ENCODE measurements at places on chromosomes 11 and 22.

DNA sequence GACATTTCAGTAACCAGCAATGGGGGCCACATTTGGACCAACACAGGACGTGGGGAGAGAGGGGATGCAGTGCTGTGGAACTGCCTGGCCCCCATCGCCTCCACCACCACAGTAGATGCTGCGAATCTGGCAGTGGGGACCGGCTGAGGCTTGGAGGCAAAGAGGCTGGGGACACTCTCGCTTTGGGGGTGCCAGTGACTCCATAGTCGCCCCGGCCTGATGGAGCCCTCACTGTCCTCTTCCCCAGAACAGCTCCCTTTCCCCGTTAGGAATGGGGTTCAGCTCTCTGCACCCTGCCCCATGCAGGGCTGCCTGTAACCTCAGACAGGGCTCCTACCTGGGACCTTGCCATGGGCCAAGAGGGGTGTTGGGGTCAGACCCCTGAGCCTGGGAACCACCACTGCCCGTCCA, 1.8 kb upstream of the MUC2 start:
- no peak for DNase-seq

GRCh38 chr11:108221371-108221770, 1.1 kb downstream of the NPAT start:
- DNase-seq: peak; percentile 29

- DNase-seq: peak; percentile 86
These were observed 2.4 kb downstream of the UCP2 start for GRCh38 chr11:73980001-73980961.

DNA sequence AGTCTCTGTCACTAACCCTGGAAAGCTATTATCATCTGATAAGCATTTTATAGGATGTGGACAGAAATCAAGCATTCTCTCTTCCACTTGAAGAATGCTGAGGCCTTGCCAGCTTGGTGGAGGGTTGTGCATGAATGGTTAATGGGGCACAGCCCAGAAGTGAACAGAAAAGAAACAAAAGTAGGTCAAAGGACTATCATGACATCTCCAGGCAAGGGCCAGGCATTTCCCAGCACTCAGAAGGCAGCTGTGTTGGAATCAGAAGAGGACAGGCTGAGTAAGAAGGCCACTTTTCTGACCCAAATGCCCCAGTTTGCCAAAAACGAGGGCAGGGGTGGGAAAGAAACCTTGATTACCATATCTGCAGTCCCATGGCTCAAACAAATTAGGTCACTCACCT, 12.4 kb downstream of the TENM4 start:
- DNase-seq: no peak

- DNase-seq: no peak
These were observed 12.5 kb upstream of the EXPH5 start for GRCh38 chr11:108606070-108606469.

DNA sequence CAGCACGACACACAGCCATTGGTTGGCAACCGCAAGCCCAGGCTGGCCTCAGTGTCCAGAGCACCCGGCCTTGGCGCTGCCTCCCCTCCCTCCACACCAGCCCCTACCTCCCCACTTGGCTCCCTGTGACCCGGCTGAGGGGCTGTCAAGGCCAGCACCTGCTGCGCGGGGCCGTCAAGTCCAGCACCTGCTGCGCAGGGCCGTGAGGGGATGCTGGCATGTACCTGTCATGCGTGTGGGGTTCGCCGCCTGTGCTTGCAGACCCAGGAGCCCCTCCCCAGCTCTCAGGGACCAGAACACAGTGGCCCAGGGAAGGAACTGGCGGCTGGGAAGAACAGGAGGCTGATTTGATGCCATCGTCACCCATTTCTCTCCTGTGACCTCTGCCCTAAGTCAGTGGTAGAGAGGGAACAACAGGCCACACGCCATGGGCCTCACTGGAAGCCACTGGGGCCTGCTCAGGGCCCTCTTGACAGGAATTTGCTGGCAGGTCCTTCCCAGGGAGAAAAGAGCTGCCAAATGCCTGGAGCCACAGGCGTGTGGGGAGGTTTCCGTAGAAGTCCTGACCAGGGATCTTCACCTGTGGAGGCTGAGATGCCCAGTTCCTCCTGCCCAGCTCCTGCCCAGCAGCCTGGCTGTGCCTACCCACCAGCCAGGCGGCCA, 37.6 kb downstream of the TBX1 start:
- DNase-seq: no peak

- peak; percentile 88 for DNase-seq
These were observed 111.2 kb downstream of the MRTFA start for GRCh38 chr22:40525250-40525884.

GRCh38 chr11:64044730-64045393, 9.1 kb downstream of the FLRT1 start:
- peak; percentile 27 for DNase-seq

- DNase-seq: no peak
These were observed 321.8 kb downstream of the TBC1D22A start for GRCh38 chr22:47084226-47084625.

- no peak for DNase-seq
These were observed 34.8 kb upstream of the PRODH start for GRCh38 chr22:18970948-18971315.

- no peak for DNase-seq
These were observed 488.7 kb downstream of the TBC1D22A start for GRCh38 chr22:47250995-47251765.

DNA sequence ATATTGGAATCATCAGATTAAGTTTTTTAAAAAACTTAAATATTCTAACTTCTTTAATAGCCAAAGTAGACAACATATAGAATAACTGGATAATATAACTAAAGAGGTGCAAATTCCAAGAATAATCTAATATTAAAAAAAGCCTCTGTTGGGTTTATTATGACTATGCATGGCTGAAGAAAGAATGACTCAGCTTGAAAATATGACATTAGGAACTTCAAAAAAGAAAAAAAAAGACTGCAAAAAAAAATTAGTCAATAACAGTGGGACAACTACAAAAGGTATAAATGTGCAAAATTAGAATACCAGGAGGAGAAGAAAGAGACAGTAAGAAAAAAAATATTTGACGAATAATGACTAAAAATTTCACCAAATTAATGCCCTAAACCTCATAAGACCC, 1178.0 kb downstream of the JRKL start:
- DNase-seq: no peak

DNA sequence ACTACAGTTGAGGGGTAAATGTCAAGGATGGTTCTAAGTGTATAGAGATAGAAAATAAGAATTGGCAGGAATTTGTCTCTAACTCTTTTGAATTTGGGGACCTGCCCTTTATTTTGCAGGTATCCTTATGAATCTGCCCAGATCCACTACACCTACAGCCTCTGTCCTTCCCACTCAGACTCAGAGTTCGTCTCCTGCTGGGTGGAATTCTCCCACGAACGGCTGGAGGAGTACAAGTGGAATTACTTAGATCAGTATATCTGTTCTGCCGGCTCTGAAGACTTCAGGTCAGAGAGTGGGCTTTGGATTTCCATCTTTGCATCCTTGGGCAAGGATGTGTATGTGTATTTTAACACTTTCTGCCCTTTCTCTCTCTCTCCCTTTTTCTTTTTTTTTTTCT, 89.7 kb downstream of the DEPDC5 start:
- DNase-seq: no peak

DNA sequence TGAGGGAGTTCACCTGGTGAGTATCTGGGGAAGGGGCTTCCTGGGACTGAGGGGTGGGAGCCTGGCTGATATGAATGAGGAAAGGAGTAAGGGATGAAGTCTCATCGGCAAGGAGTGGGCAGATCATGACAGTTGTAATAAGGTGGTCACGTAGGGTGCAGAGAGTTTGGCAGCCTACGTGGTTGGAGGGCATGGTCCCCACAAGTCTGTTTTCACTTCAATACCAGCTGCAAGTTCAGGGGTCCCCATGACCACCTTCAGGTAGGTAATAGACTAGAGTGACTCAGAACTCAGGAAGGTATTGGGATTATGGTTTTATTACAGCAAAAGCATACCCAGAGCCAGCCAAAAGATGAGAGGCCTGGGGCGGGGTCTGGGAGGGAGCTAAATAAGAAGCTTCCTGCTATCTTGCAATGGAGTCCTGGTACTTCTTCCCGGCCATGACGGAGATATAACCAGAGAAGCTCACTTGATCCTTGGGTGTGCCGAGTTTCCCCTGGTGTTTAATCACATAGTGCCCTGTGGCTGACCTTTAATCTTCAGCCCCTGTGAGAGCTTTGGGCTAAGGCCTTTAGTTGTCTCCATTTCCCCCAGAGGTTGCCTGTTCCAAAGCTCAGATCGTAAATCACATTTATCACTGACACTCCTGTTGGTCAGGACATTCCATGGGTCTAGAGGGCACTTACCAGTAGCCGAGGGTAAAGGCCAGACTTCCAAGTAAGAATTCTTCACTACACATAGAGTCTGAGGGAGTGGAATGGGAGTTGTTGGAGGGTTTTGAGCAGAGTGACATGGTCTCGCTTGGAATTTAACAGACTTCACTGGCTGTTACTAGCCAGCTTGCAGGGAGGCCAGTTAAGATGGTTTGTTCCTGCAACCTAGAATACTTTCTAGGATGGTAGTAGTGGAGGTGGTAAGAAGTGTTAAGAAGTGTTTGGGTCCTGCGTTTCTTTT, 9.1 kb downstream of the SLC3A2 start:
- peak; percentile 47 for DNase-seq

GRCh38 chr11:87849216-87849615, 326.0 kb downstream of the RAB38 start:
- no peak for DNase-seq

GRCh38 chr11:117431436-117431835, 103.8 kb downstream of the CEP164 start:
- DNase-seq: no peak

DNA sequence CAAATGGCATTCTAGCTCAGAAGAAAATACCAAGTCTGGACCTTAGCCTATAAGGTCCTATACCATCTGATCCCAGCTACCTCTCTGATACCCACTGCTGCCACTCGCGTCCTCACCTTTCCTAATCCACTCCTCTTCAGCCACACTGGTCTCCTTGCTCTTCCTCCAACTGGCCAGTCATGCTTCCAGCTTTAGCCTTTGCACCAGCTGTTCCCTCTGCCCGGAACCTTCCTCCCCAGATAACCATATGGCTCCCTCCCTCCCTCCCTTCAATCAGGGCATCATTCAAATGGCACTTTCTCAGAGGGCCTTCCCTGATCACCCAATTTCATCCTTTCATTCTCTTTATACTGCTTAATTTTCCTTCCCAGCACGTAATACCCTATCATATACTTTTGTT, 67.9 kb downstream of the KCNC1 start:
- no peak for DNase-seq

DNA sequence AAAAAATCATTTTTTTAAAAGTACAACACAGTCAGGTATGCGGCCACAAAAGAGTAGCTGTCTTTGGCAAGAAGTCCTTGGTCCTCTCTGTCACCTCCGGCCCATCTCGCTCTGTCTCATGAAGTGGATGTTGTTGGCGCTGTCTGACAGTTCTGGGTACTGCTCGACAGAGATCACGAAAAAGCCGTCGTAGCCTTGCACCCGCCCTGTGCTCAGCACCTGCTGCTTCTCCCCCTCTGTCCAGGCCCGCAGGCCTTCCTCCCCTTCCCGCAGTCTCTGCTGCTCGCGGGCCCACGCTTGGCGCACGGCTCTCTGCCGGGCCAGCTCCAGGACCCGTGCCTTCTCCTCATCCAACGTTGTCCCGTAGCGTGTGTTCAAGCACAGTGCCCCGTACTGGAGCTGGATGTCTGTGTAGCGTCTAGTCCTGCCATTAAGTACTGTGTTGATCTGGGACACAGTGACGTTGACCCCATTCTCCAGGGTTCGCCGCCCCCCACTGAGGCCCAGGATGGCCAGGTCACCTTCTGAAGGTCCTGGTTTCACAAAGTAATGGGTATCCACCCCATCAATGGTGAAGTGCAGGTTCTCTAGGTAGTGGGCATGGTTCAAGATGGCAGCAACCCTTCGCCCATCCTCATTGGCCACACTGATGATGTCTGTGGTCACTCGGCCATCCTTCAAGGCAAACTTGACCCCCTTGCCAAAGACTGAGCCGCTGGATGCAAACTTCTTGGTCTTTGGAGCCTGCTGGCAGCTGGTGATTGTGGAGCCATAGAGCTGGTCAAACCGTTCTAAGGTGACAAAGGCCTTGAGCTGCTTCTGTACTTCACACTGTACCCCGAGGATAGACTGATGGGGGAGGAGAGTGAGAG, 83.5 kb upstream of the NARS2 start:
- no peak for DNase-seq

- DNase-seq: no peak
These were observed 2.3 kb downstream of the MYEOV start for GRCh38 chr11:69295995-69296889.

DNA sequence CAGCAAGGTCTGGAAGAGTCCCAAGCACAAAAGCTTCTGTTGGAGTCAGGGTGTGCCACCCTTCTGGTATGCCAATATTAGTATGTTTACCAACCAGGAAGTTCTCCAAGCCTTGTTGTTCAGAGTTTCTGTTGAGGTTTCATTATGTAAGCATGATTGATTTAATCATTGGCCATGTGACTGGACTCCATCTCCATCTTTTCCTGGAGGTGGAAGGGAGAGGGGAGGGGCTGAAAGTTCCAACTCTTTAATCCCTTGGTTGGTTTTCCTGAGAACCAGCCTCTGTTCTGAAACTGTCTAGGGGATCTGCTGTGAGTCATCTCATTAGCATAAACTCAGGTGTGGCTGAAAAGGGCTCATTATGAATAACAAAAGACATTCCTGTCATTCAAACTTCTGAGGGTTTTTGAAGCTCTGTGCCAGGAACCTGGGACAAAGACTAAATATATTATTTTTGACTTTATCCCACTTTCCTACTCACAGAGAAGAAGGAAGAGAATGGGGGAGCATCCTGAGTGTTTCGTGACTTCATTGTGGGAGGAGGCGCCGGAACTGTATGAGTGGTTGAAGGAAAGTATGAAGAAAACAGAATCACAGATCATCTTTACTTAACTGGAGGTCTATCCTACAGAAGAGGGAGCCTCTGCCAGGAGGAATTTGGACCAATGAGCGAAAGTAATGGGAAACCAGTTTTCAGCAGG, 138.2 kb downstream of the NECTIN1 start:
- DNase-seq: no peak

DNA sequence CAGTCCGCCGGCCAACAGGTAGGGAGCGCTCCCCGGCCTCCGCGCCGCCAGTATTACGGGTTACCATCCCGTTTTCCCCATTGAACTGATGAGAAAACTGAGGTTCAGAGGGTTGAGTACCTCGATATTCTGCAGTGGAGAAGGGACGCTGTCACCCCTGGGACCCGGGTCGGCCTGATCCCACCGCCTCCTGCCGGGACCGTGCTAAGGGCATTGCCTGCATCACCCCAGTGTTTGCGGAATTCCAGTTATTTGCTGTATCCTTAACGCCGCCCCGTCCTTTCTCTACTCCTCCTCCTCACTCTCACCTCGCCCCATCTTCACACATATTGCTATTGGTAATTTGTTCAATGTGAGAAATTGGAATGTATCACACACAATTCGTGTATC, 370 bp upstream of the A4GALT start:
- DNase-seq: no peak

GRCh38 chr11:93131709-93132108, 66.1 kb downstream of the SLC36A4 start:
- peak; percentile 19 for DNase-seq

- peak; percentile 57 for DNase-seq
These were observed 4.4 kb downstream of the CAVIN3 start for GRCh38 chr11:6315811-6316425.

DNA sequence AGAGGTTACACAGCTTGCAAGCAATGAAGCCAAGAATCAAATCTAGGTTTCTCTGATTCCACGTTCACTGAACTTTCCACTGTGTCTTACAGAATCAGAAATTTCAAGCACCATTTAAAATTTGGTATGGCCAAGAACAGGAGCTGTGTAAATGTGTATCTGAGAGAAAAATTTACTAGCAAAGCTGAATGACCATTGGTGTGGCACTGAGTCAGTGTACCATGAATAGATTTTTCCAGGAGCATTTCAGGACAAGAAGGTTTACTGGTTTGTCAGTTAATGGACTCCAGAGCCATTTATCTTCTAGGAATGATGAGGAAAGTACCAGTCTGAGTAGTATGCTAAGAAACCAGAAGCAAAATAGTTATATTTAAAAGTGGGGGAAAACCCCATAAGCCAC, 269.4 kb upstream of the FAT3 start:
- no peak for DNase-seq

Measured in KBM-7 (cell line).